CD4-positive, alpha-beta memory T cell (primary cell): ENCODE measurements at places on chromosomes 7 and 10.

DNA sequence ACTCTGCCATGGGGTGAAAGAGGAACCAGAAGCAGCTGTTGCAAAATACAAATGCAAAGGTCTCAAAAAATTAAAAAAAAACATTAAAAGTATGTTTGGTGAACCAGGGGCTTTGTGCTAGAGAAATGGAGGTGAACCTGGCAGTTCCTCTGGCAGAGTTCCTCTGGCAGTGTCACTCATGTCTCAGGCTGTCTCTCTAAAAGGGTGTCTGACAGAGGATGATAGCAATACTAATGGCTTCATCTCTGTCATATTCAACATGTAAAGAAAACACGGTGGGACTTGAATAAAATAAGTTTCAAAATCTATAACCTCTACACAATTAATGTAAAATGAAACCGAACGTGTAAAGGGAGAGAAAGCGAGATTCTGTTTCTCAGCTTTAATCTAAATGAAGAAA lies 375.7 kb upstream of the VWC2 start:
- no peak for DNase-seq

- no peak for DNase-seq
Observed at GRCh38 chr10:113216102-113216501, 266.1 kb downstream of the TCF7L2 start.

- no peak for DNase-seq
Observed at GRCh38 chr10:122859527-122859926, 13.9 kb upstream of the CUZD1 start.

- peak; percentile 91 for DNase-seq
Observed at GRCh38 chr10:77836299-77836820, 90.2 kb downstream of the DLG5 start.

DNA sequence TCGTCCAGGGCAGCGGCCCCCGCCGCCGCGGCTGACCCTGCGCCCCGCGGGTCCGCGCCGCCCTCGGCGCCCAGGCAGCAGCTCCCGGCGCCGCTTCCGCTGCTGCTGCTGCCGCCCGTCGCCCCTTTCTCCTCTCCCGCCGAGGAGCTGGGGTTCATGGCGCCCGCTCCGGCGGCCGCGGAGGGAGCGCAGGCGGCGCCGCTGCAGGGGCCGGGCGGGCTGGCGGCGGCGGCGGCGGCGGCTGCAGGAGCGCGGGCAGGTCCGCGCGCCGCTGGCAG lies 286 bp downstream of the DGKI start:
- no peak for DNase-seq

- DNase-seq, result no peak
Observed at GRCh38 chr10:71396084-71396710, 523 bp upstream of the CDH23 start.

GRCh38 chr10:85671530-85671929 lies 695.1 kb downstream of the GRID1 start:
- no peak for DNase-seq
